ENCODE measurements at places on chromosomes 4 and X.

DNA sequence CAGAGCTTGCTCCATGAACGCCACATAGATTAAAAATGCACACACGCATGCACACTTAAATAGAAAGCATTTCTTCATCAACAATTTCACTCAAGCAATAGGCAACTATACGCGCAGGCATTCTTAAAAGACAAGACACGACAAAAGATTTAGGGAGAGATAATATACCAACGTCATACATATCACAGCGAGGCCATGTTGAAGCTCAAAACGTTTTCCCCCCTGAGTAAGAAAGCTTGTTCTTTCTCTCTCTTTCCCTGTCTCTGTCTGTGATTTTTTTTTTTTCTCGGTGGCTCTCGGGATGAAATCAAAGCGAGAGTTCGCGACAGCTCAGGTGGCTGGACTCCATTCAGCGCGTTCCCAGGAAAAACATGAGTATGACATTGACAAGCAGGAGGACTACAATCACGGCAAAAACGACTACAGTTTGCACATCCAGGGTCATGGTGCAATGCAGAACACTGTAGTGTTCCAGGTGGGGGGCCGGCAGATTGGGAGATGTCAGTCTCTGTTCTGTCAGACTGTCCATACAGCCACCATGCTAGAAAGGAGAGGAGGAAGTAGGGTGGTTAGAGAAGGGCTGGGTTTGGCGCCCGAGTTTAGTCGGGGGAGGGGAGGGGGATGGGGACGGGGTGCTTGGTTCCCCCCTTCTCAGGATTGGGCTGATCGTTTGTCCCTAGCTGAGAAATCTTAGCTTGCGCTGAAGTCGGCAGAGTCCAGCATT, 30.7 kb downstream of the ARHGEF9 start:
- DNase-seq: no peak

DNA sequence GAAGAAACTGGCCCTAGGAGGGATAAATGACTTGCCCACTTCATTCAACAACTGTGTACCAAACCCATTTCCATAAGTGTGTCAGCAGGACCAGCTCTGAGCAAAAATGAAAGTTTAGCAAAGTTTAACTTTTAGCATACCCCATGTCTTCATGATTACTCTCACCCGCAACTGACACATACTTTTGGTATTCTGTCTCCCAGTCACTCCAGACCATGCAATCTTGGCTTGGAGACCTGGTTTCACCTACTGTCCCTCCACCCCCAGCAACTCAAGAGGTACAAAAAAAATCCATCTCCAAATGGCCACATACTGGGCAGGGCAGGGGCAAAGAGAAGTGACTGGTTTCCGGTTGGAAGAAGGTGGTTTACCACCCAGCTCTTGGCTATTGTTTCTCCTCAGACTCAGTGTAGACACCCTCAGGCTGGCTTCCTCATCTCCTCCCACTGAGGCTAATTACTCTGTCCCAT, 79.8 kb downstream of the RLIM start:
- no peak for DNase-seq

DNA sequence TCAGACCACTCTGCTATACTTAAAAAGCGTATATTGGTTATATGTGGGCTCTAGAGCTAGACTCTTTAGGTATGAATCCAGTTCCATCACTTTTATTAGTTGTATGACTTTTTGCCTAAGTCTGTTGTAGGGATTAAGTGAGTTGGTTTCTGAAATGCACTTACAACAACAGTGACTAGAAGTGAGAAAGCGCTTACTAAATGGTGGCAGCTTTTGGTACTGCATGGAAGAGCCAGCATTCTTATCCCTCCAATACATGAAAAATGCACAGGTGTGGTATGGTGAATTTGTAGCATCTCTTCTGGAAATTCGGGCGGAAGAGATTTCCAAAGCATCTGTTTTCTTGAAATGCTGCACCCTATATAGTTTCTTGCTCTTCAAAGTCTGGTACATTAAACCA, 117.1 kb downstream of the SPANXA1 start:
- DNase-seq: no peak

- no peak for DNase-seq
Observed at GRCh38 chr4:37995981-37996775, 36.0 kb downstream of the PTTG2 start.
